ENCODE measurements at places on chromosomes 1 and 21.

DNA sequence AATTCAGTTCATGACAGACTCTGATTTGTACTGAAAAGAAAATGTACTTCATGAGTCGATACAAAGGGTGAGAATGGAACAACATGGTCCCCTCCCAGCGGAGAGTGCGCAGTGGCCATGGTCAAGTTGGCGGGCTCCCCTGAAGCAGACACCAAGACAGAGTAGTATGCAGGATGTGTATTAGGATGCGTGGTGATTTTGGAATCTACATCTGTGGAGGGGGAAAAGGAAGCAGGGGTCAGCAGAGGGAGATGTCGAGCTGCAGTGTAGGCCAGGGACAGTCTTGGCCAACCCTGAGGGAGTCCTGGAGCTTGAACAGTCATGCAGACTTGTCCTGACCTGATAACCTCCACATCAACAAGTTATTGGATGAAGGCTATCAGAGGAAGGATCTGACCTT, 481.0 kb downstream of the OMA1 start:
- DNase-seq = no peak

DNA sequence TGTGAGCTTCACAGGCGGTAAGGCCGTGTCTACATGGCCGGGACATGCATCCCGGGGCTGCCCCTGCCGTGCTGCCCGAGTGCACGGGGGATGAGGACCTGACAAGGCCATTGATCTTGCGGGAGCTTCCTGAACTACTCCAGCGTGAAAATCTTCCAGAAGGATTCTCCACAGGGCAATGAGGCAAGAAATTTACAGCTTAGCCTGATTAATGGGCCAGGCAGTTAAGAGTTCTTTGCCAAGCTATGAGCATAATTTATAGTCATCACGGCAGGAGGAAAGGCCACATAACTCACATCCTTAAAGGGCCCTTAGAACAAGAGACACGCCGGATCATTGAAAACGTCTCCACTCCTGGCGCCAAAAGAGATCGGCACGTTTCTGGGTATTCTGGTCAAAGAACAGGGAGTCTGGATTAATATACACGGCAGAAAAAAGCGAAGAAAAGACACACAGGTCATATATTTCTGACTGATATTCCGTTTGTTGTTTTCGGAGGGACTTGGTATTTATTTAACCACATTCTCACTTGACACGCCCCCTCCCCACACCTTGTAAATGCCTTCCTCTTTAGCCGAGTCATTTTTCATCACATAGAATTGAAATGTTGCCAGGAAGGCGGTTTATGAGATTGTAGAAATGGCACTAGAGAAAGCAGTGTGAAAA, 180.5 kb downstream of the DYRK1A start:
- DNase-seq = no peak

GRCh38 chr1:31669786-31670592, 25.3 kb upstream of the PEF1 start:
- DNase-seq = peak; percentile 7

DNA sequence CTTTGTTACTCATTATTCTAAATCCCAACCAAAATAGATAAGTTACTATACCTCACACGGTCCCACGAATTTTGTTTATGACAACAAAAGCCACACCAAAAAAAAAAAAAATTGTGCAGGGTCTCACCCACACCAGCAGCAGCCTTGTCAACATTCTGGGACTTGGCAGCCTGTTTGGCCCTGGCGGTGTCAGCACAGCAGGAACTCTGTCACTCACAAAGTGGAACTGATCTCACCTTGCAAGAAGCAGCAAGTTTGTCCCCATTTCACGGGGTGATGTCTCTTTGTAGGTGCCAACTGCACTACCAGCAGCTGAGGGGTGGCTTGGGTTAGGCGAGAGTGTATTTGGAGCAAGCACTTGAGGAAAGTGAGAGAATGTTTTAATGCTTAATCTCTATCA, 75.0 kb upstream of the CHRM3 start:
- no peak for DNase-seq

DNA sequence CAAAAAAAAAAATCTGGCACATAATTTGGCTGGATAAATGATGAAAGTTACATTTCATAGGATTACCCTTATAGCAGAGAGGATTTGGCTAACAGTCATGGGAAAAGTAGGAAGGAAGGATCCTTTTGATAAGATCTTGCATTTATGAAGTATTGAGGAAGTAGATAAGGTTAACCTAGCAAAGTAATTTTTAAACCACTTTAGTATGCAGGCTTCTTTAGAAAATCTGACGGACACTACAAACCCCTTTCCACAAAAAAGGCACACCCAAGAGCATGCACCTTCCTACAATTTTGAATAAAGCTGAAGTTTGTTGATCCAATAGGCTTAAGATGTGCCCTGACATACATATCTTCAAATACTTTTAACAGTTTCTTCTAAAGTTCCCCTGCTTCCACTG, 275.2 kb downstream of the GRIK1 start:
- no peak for DNase-seq

DNA sequence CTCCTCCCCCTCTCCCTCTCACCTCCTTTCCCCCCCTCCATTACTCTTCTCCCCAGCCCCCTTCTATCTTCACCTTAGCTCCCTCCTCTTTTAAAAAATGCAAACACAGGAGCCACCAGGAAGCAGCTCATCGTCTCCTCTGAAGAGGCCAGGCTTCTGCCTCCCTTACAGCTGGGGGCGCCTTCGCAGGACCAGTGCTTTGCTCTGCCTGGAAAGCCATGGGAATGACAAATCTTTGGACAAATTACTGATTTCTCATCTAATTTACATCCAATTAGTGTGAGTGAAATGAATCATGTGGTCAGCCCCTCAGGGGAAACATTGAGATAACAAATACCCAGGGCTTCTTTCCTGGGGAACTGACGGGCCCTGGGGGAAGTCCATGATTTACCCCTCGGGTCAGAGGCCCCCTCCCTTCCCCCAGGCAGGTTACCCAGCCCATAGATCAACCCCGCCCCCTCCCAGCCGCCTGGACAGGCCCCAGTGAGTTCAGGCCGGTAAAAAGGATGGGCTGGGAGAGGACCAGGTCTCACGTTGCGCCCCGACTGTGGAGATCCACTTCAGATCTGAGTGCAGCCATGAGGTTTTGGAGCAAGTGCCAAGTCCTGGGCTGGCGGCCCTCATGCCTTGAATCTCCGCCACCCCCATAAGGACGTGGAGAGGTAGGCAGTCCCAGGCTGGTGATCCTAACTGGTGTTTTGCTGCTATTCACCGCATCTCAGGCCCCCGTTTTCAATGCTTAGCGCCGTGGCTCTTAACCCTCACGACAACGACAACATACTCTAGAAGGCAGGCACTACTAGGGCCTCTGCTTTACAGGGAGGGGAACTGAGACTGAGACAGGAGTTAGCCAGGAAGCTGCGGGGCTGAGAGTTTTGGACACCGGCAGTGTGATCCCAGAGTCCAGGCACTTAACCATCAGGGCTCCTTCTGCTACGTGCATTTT, 300.8 kb downstream of the RRAGC start:
- DNase-seq = no peak

GRCh38 chr1:184152434-184152898, 100.9 kb downstream of the TSEN15 start:
- no peak for DNase-seq

DNA sequence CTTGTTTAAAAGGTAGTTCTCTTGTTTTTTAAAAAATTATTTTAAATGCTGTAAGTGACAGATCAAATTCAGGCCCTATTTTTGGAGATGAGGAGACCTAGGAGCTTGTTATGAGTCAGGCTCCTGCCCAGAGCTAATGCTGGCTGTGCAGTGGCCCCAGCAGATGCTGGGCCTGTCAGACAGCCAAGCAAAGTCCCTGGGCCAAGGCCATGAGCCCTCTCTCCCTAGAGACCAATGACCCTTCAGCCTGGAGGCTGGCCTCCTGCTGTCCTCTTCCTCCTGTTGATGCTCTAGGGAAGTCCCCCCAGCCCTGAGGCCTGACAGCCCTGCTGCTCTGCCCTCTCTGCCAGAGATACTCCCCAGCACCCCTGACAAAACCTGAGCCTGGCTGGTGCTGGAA, 128.1 kb upstream of the CTTNBP2NL start:
- no peak for DNase-seq

DNA sequence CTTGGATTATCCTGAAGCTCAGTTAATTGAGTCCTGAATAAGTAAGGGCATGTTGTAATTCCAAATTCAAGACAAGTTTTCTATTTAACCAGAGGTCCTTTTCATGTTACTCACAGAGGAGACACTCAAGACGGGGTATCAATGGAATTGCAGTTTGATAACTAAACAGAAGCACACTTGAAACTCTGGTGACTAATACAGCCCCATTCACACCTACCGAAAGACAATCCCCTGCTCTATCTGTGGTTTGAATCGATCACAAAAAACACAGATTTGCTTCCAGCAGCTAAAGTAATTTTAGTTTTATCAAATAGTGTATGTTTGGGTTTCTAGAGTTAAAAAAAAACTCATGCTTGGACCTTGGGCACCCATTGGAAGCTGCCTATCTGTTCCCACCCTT, 60.4 kb downstream of the TEX35 start:
- DNase-seq = no peak

DNA sequence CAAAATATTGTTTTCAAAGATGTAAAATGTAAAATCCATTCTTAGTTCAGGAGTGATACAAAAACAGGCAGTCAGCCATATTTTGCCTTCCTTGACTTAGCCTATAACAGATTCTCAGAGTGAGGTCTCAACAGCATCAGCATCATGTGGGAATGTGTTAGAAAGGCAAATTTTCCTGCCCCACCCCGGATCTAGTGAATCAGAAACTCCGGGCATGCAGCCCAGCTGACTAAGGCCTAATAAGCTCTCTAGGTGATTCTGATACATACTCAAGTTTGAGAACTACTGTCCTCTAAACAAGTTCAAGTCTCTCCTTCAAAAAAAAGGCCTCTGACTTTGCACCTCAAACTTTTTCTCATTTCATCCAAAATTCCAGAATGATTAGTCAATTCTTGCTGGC, 46.9 kb upstream of the PRRC2C start:
- DNase-seq = no peak

DNA sequence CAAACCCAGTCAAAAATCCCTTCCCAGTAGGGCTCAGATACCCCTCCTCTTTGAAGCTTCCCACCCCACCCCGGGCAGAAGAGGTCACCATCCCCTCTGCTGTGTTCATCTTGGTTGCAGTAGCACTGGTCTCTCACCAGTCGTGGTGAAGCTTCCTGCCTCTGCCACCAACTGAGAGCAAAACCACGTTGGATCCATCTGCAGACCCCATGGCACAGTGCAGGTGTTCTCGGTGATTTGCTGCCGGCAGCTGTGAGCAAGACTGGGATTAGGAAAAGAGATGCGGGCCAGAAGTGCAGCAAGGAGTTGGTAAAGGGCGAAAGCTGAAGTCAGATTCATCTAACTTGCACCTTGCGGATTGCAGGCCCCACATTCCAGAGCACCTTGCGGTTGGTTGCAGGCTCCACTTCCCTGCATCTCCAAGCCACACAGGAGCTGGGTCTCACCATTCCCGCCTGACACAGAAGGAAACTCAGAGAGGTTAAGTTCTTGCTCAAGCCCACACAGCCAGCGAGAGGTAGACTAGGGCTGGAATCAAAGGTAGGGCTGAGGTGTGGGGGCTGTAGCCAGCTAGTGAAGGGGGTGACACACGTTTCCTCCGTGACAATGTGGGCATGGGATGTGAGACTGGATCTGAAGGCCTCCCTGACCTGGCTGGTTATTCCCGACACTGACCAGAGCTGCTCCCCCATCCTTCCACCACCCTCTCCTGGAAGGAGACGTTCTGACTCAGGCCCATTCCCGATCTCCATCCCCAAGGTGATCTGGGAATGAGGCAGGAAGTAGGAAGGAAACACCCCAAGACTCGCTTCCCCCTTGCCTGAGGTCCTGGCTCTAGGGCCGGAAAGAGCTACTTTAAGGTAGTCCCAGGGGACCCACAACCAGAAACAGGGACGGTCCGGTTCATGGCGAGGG, 3.3 kb upstream of the FAM110D start:
- no peak for DNase-seq

GRCh38 chr1:203089001-203089650, 3.3 kb upstream of the MYOG start:
- no peak for DNase-seq

- DNase-seq = peak; percentile 32
Measured at GRCh38 chr1:147700042-147701006, 30.0 kb upstream of the ACP6 start.

DNA sequence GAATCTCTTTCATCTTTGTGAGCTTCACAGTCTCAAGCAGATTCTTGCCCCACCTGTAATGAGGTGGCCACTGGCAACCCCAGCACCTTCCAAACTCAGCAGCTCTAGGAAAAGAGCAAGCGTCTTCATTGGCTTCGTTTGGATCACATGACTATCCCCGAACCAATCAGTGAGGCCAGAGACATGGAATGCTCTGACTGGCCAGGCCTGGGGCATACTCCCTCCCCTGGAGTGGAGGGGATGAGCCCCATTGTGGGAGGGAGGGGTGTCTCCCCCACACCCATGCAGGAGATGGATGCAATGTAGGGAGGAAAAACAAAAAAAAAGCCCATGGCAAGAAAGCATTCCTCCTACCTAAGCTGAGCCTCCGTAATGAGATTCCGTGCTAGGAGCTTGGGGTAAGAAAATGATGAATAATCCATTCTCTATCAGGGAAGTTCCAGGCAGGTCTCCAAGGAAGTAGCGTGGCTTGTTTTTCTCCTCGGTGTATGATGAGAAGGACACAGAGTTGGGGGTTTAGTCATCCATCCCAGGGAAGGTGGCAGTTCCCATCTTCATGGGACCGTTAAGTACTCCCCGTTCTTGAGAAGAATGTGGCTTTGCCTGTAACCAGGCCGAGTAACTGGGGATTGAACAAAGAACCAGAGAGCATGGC, 32.7 kb downstream of the FHAD1 start:
- DNase-seq = no peak

DNA sequence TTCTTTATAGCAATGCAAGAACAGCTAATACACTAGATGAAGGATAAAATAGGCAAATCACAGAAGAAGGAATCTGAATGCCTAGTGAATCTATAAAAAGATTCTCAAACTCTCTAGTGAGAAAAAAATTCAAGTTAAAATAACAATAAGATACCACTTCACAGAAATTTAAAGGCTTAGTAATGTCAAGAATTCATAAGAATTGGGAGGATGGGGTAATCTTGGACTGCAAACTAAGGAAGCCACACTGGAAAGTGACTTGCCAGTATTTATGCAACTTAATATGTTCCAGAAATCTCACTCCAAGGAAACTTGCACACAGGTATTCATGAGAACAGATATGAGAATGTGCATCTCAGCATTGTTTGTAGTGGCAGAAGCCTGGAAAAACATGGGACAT, 38.9 kb upstream of the PRRC2C start:
- no peak for DNase-seq

- no peak for DNase-seq
Measured at GRCh38 chr1:57188168-57188567, 222.4 kb upstream of the C8B start.

Data from stimulated activated CD4-positive, alpha-beta T cell treated with anti-CD3 and anti-CD28 coated beads, Interleukin-2, amount 100 ng/mL, for 48 hours (primary cell).